ENCODE measurements at places on chromosomes 5 and 9. TPM values are rescaled to one million over a fixed set of nuclear protein-coding genes. Genes with fewer than 3 reads are reported as not detected.

DNA sequence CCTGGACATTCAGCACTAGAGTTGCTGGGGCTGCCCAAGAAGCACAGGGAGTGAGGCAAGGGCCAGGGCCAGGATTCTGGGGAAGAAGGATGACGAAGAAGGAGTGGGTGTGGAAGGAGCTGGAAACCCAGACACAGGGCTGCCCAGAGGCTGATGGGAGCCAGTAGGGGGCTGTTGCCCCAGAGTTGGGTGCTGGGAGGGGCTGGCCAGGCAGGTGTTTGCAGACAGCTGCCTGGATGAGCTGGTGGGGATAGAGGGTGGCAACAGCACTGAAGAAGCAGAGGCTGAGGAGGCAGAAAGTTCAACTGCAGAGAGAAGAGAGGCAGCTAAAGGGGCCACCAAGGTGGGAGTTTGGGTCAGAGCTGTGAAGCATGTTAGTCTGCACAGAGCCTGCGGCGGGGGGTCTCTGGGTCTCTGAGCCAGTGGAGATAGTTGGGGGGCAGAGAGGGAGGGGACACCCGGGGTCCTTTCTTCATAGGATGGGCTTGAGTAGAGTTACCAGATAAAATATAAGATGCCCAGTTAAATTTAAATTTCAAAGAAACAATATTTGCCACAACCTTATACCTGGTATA lies 2.5 kb upstream of the AQP7 start:
- no peak for DNase-seq

AK8 gene
- total RNA-seq = 2.3 TPM

HTR4 gene
- not detected for total RNA-seq

- no peak for DNase-seq
Measured at GRCh38 chr9:111411266-111411665, 72.9 kb downstream of the ECPAS start.

- no peak for DNase-seq
Measured at GRCh38 chr5:96875791-96876291, 459 bp upstream of the ERAP2 start.

DNA sequence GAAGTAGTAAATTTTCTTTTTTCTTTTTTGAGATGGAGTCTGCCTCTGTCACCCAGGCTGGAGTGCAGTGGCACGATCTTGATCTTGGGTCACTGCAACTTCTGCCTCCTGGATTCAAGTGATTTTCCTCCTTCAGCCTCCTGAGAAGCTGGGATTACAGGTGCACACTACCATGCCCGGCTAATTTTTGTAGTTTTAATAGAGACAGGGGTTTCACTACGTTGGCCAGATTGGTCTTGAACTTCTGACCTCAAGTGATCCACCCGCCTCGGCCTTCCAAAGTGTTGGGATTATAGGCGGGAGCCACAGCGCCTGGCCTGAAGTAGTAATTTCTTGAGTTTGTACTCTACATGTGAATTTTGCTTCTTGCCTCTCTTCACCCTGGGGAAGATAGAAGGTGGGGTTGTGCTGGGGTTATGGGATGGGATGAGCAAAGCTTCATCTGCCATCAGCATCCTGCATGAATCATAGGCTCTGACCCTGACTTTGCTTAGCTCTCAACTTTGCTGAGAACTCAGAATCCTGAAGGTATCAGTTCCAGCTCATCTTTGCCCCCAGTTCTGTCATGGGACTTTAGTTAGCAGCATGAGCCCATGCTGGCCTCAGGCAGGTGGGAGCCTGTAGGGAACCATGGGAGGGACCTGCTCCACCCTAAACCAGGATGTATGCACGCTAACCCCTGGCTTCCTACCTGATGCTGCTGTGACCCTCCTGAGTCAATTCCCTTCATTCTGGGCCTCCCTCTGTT lies 9.3 kb upstream of the CCL21 start:
- DNase-seq = no peak

- DNase-seq = no peak
Measured at GRCh38 chr5:95652849-95653248, 6.3 kb downstream of the RFESD start.

SLC34A1 gene
- not detected for total RNA-seq

MYMK gene
- total RNA-seq = not detected

SOHLH1 gene
- not detected for total RNA-seq

ATP10B gene
- under 0.01 TPM for total RNA-seq

DAB2 gene
- total RNA-seq = 117 TPM

CDKN2B-AS1 gene
- 3.9 TPM for total RNA-seq

CDHR2 gene
- total RNA-seq = not detected
